ENCODE measurements at places on chromosomes 12 and 14.

GRCh38 chr12:116717466-116718437, 20.1 kb downstream of the SPRING1 start:
- DNase-seq: no peak

GRCh38 chr12:100058482-100059029, 73.8 kb upstream of the ANKS1B start:
- no peak for DNase-seq

- no peak for DNase-seq
Measured at GRCh38 chr14:52840877-52841276, 49.5 kb upstream of the GNPNAT1 start.

GRCh38 chr12:71440763-71441748, 1.5 kb downstream of the LGR5 start:
- no peak for DNase-seq

GRCh38 chr12:73659802-73660201, 877.8 kb upstream of the ATXN7L3B start:
- no peak for DNase-seq

DNA sequence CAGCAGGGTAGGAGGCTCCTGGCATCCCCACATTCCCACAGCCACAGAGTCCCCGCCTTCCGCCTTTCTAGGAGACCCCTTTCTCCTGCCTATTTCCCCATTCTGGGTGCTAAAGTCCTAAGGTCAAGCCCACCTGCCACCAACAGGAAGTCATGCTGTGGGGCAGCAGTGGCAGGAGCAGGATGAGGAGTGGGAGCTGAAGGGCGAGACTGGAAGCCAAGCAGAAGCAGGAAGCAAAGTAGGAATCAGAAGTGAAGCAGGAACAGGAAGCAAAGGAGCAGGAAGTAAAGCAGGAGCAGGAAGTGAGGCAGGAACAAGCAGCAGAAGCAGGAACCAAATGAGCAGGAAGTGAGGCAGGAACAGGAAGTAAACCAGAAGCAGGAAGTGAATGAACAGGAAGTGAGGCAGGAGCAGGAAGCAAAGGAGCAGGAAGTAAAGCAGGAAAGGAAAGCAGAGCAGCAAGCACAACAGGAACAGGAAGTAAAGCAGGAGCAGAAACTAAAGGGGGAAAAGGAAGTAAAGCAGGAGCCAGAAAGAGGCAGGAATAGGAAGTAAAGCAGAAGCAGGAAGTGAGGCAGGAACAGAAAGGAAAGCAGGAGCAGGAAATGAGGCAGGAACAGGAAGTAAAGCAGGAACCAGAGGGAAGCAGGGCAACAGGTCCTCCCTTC, 38.3 kb upstream of the RIMBP2 start:
- DNase-seq: no peak

- no peak for DNase-seq
Measured at GRCh38 chr14:88195676-88196075, 127.4 kb downstream of the KCNK10 start.

GRCh38 chr12:120528861-120529525, at the start of gene COQ5:
Gene COQ5, minus strand, starts transcription at chr12:120529158. Its CDS starts 17 bp downstream, at chr12:120529141.
- peak; percentile 64 for DNase-seq

DNA sequence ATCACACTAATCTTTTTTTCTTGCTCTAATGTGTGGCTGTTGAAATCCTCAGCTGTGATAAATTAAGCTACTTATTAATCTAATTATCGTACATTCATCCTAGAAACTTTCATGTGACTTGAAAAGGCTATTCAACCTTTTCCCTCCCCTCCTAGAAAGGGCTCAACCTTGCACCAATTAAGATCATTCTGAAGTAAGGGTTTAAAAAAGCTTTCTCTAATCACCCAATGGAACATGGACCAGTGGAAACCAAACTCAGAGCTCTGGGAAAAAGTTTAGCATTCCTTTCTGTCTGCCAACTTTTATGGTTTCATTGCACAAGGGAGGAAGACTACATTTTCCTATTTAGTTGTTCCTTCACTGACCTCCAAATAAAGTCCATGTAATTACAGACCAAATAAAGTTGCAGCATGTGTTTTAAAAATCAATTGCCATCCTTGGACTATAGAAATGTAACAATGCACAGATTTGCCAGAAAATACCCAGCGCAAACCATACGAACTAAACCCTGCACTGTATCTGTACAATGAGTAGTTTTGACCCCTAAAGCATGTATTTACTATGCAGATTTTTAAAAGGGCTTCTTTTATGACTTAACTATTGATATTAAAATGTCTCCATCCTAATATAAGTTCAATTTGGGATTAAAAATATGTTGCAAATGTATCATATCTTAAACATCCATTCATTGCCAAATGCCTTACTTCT, 142.6 kb upstream of the OTX2 start:
- no peak for DNase-seq

DNA sequence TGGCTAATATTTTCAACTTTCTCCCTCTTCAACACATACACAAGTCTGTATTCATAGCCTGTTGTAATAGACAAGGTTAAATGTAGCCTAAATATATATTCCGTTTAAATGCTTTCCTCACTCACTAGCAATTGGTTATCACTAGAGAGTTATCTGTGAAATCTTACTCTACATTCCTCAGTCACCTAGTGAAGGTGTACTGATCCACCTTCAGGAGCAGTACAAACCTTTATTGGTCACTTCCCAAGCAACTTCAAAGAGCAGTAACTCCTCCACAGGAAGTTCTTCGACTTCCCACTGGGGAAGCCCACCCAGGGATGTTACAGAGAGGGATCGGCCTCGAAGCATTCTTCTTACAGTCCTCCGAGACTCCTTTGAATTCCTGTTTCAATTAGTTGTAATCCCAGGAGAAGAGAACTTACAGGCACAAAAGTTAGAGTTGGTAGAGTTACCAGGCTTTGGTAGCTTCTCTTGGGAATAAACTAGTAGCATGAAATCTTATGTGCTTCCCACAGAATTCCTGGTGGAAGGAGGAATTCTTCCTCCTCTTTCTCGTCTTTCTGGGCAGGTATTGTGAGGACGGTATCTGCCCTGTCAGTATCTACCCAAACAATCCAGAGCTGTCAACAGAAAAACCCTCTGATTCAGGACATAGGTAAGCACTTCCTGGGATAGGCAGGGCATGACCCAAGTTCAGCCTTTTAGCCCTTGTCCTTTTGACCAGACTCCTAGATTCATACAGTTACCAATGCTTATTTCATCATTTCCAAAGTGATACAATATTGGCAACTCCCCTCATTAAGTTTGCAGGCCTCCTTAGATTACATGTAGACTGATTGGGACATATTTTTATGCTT, at the start of gene GYS2:
GYS2 (minus strand) TSS at position 603 of the 857 bp plus-strand sequence; CDS start at position 348, 255 bp downstream.
- no peak for DNase-seq

- no peak for DNase-seq
Measured at GRCh38 chr12:57772429-57773322, at the start of gene EEF1AKMT3. Gene EEF1AKMT3, plus strand, starts transcription at chr12:57772614. Its CDS starts 111 bp downstream, at chr12:57772725.

- no peak for DNase-seq
Measured at GRCh38 chr12:122963941-122964265, 2.4 kb downstream of the ABCB9 start.

- DNase-seq: no peak
Measured at GRCh38 chr12:85588221-85588620, 248.0 kb downstream of the RASSF9 start.

GRCh38 chr14:79965896-79966295, 245.4 kb downstream of the DIO2 start:
- DNase-seq: no peak

DNA sequence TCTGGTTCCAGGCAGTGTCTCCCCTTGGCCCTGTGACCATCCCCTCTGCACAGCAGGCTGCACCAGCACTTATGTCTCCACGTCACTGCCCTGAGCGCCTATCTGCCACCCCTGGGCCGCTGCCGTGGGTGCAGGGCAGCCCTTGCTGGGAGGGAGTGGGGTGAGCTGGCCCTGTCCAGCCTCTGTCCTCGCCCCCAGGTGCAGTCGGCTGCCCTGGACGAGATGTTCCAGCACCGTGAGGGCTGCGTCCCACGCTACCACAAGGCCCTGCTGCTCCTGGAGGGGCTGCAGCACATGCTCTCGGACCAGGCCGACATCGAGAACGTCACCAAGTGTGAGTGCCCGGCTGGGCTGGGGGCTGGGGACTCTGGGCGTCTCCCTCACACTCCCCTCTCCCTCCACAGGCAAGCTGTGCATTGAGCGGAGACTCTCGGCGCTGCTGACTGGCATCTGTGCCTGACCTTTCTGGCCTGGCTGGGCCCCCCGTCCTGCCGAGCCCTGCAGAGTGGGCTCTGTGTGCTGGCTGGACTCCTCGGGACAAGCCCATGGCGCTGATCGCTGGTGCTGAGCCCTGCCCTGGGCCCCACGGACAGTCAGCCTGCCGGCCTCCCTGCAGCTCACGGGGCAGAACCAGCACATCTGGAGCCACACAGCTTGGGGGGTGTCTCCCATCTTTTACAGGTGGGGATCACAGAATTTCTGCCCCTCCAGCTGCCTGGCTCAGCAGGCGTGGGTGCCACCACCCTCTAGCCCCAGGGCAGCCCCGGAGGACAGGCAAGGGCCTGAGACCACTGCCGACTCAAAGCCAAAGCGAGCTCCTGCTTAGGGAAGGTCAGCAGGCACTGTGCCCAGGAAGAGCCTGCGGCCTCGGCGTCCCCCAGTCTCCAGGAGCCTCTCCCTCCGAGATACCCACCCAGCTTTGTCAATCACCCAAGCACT, 7.9 kb upstream of the PUS1 start:
- no peak for DNase-seq

- DNase-seq: no peak
Measured at GRCh38 chr12:47867495-47867941, 37.3 kb downstream of the VDR start.

GRCh38 chr12:33226671-33227070, 212.9 kb downstream of the SYT10 start:
- no peak for DNase-seq

DNA sequence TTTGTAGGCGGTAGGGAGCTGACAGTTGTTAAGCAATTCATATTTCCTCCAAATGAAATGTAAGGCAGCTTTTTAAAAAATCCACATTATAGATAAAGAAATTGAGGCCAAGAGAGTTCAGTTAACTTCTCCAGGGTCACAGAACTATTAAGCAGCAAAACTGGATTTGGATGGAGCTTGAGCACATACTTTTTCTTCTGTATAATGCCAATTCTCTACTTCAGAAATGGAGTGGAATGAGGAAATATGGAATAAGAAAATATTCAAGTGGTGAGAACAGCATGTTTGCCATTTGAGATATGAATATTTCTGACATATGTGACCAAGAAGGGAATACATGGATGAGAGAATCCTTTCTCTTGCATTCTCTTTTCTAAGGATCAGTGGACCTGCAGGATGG, 233.1 kb downstream of the FOXG1 start:
- no peak for DNase-seq

- no peak for DNase-seq
Measured at GRCh38 chr12:124665511-124665910, 98.1 kb upstream of the NCOR2 start.

DNA sequence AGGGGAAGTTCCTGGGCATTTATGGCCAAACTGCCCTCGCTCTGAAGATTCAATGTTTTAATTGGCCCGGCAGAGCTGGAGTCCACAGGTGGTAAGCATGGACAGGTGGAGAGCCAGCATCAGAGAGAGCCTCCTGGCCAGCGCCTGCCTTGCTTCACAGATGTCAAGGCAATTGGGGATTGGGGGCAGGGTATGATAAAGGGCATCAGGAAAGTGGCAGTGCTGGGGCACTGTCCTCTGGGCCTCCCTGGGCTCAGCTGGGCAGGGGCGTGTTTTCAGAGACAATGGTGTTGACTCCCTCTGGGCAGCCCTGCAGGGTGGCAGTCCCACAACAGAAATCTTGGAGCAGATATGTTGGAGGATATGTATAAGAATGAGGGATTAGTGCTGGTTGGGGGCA, 237.3 kb downstream of the CACNA1C start:
- no peak for DNase-seq

DNA sequence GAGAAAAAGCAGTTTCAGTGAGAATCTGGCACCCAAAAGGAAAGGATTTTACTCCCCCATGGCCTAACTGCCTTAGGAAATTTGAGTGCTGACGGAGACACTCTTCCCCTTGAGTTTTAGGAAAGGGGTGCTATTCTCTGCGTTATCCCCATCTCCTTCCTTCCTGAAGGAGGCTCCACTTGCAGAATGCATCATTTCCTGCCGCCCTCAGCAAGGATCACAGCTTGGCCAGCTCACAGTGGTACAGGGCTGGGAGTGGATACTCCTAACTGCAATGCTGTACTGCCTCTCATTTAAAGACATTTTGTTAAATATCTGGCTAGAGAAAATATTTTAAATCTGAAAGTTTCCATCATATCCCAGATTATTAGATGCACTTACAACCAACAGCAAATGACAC, 33.0 kb downstream of the RDH12 start:
- DNase-seq: no peak

DNA sequence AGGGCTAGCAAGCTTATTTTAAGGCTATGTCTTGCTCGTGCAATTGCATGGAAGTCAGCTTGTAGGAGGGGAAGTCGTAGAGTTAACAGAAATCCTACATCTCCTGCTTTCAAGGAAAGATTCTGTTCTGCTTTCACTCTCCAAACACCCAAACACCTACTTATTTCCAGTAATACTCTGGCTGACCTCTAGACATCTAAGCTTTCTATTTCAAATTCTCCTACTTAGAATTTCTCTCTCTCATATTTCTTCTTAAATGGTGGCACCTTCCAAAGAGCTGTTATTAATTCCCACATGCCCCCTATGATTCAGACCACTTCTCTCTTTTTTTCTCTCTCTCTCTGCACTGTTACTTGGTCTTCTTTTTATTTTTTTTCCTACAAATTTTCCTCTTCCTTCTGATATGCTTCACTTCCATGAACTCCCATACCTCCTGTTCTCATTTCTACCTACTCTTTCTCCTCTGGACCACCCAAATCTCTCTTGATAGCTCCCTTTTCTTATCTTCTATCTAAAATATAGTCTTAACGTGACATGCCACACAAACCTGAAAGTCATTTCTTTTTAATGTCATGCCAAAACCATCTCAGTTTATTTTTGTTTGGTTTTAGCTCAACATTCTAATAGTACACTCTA, 90.8 kb downstream of the RPS6KA5 start:
- DNase-seq: no peak

DNA sequence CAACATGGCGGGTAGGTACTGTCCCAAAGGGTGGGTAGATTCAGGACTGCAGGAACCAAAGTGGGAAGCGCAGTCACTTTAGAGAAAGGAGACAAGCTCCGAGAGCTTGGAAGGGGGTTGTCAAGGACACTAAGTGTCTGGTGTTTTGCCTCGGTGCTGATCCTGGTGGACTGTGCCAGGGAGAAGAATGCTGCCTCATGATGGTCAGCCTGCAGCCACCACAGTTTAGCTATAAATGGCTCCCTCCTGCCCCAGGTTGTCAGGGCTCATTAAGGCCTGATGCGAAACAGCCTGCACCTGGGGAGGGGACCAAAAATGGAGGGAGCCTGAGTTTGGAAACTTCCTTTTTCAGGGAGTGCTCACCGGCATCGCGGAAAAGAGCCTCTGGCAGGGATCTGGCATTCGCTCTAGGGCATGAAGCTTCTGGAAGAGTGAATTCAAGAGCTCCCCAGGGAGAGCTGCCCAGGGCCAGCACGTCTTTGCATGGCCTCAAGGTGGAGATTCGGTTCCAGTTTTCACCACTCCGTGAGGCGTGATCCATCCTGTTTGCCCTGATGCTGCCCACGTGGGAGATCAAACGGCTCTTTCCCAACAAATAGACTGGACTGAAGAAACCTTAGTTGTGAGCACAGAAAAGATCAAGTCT, 164.0 kb downstream of the FOXN3 start:
- no peak for DNase-seq

GRCh38 chr14:61547186-61548069, 147.9 kb upstream of the HIF1A start:
- no peak for DNase-seq

All from stimulated activated CD8-positive, alpha-beta memory T cell treated with anti-CD3 and anti-CD28 coated beads, Interleukin-15, amount 100 ng/mL, for 24 hours (primary cell).